RWPE1 (cell line): ENCODE measurements at places on chromosomes 16 and 17.
A peak's percentile ranks its signal among the peaks of the same experiment; 100 is the strongest.

DNA sequence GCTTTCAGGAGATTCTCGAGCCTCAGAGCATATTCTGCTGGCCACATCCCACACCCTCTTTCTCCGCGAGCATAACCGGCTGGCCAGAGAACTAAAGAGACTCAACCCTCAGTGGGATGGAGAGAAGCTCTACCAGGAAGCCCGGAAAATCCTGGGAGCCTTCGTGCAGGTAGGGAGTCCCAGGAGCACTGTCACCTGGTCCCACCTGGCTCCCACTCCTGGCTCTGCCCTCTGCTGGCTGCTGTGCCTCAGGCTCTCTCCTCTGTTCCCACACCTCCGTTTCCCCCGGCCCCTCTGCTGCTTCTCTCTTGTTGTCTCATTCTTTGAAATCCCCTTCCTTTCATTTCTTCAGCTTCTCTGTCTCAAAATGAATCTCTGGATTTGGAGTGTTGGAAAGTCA lies 16.4 kb downstream of the LPO start:
- no peak for DNase-seq

DNA sequence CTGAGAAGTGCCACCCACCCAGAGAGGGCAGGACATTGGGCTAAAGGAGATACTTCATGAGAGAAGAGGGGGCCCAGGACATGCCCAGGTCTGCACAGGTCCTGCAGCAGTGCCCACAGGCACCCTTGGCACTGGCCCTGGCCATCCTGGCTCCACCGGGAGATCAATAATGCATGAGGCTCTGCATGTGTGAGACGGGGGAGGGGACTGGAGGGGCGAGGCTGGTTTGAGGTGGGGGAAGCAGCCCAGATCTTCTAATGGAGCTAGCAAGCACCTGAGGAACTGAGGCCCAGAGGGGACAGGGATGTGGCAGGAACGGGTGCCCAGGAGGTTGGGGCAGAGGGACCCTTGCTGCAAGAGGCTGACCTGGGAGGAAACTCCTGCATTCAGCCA lies 567 bp downstream of the OSBPL7 start:
- DNase-seq: no peak

DNA sequence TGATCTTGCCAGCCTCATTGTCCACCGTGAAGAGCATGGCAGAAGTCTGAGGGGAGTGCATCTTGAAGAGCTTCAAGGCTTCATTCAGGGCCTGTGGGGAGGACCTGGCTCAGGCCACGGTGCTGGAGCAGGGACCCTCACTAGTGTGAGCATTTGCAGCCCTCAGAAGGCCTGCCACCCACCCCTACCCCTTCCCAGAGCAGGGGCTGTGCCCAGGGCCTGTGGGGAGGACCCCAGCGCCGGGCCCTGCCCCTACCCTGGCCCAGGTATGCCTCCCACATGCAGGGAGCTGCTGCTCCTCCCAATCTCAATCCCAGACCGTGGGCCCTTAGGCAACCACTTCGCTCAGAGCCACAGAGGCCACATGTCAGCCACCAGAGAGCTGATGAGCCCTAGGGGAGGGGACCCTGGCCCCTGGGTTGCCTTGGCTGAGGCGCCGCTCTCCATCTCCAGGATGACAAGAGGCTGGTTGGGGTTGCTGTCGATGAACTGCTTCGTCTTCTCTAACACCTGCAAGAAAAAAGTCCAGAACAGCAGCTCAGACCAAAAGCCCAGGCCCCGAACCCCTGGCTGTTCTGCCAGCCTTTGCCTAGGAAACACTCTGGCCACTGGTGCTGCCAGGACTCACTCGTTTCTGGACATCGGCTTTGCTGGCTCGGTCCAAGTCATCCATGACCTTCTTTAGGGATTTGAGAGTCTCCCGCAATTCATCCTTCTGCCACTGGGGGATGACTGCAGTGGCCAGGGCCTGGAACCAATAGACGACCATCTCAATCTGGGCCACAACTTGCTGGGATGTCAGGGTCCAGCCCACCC lies 1.8 kb upstream of the EXOSC6 start:
- peak; percentile 32 for DNase-seq

DNA sequence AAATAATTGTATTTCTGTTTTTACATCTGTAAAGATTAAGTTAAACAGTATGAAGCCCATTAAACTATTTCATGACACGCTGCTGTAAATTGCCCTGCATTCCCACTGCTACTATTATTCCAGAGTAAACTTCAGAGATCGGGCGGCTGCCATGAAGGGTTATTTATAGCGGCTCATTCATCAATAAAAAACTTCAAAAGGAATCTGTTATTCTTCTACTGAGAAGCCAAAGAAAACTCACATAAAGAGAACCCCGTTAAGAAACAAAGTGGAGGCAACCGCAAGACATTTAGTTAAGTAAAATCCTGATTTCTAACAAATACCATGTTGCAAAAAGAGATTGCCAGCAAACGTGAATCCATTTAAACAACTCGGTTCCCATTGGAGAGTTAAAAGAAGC lies 16.4 kb downstream of the FOXL1 start:
- no peak for DNase-seq

DNA sequence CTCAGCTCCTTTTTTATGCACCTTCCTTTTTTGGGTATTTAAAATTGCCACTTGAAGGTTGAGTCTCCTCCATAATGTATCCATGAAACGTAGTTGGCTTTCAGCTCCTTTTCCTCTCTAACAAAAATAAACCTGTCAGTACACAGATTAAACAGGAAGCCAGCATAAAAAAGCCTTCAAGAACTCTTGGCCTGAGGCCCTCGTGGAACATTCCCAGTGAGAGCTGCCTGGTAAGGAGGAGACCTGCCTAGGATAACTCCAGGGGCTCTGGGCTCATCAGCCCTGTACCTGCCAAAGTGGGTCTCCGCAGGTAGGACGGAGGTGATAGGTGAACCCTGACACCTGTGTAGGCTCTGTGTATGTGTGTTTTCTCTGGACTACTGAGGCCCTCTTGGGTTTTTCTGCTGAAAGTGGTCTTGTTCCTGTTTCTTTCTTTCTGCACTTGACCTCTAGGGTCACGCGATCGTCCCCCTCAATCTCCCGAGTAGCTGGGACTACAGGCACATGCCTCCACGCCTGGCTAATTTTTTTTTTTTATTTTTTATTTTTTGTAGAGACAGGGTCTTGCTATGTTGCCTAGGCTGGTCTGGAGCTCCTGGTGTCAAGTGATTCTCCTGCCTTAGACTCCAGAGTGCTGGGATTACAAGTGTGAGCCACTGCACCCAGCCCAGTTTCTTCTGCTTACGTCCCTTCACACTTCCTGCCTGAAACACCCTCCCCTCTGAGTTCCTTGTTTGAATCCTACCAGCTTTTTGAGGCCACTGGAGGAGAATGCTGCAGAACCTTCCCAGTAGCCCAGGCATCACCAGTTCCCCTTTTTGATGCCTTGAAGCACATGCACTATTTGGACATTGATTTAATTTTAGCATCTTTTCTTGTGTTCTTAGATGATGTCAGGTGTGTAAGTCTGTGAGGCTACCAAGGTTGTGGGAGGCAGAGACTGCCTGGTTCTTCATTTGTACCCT lies 9.8 kb downstream of the PGS1 start:
- DNase-seq: no peak

DNA sequence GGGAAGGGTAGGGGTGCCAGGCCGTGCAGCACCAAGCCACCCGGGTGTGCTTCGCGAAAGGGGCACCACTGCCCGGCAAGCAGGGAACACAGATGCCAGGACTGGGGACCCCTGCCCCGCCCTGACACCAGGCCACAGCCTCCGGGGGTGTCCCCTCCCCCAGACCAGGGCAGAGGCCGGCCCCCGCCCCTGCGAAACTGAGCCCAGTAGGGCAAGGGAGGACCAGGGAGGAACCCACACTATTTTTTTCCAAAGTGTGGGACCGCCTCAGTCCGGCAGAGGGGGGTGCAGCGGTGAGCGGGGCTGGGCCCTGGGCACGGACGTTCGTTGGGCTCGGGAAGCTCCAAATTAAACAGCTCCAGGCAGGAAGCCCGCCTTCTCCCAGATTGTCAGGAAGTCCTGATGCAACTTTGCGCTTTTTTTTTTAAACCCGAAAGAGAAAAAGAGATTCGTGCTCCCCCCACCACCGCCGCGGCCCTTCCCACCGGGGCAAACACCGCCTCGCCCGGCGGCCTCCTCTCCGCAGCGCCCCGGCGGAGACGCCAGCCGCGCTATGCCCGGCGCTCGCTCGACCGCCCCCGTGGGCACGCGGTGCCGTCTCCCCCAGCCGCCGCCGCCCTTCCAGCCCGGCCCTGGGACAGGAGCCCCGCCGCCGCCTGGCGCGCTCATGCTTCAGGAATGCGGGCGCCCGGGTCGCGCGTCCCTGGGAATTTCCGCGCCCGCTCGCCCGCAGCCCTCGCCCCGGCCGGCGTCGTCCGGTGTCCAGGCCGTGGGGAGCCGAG lies 755 bp downstream of the PIEZO1 start:
- peak; percentile 59 for DNase-seq

GRCh38 chr16:81823111-81823510 lies 44.0 kb downstream of the PLCG2 start:
- no peak for DNase-seq

DNA sequence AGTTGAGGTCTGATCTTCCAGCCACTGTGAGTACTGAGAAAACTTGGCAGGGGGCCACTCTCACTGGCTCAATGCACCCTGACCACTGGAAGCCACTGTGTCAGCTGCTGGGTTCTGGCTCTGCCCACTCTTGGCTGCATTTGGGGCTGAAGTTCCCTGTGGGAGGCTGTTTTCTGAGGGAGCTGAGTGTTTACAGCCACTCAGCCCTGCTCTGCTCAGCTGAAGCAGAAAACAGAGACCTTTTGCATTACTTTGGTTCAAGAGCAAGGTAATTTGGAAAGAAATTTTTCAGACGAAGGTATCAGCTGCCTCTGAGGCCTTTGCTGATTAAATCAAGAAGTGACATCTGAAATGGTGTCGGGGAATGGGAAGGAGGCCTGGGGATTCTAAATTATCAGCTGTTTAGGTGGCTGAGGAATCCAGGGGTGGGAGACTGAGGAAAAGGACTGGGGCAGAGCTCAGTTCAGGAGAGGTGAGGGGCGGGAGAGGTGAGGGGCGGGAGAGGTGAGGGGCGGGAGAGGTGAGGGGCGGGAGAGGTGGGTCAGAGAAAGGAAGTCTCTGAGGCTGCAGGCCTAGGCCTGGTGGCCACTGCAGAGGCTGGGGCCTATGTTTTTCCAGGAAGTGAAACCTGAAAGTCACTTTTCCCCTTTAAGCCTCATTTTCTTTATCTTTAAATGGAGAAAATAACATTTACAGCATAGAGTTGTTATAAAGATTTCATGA lies at the start of gene ACSM5:
Gene ACSM5 (plus strand): TSS at position 137 of the 723 bp plus-strand sequence. CDS start 1,951 bp downstream, outside the sequence.
- DNase-seq: no peak

- no peak for DNase-seq
Measured at GRCh38 chr17:43553573-43553972, 7.4 kb upstream of the ETV4 start.

GRCh38 chr16:70158261-70158939 lies 15.2 kb upstream of the CLEC18C start:
- no peak for DNase-seq

- DNase-seq: no peak
Measured at GRCh38 chr16:83946781-83947566, 6.1 kb upstream of the OSGIN1 start.

GRCh38 chr17:82059272-82060000 lies 6.2 kb downstream of the DUS1L start:
- DNase-seq: no peak

DNA sequence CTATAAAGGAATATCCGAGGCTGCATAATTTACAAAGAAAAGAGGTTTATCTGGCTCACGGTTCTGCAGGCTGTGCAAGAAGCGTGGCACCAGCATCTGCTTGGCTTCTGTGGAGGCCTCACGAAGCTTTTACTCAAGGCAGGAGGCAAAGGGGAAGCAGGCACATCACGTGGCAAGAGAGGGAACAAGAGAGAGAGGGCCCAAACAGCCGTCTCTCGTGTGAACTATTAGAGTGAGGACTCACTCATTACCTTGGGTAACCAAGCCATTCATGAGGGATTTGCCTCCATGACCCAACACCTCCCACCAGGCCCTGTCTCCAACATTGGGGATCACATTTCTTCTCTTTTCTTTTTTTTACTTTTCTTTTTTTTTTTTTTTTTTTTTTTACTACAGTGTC lies 7.5 kb upstream of the ALKBH5 start:
- no peak for DNase-seq

- DNase-seq: no peak
Measured at GRCh38 chr17:27333410-27333980, 39.6 kb downstream of the WSB1 start.

- DNase-seq: no peak
Measured at GRCh38 chr16:12805066-12805465, 1.4 kb upstream of the CPPED1 start.

- DNase-seq: no peak
Measured at GRCh38 chr17:61396586-61397085, 3.0 kb upstream of the TBX2 start.

- DNase-seq: no peak
Measured at GRCh38 chr17:27217631-27218030, 76.3 kb upstream of the WSB1 start.

GRCh38 chr17:13749891-13750235 lies 148.1 kb upstream of the HS3ST3A1 start:
- no peak for DNase-seq

- DNase-seq: no peak
Measured at GRCh38 chr17:61323909-61324868, 75.5 kb upstream of the TBX2 start.

GRCh38 chr17:40021451-40021971 lies 6.3 kb downstream of the CSF3 start:
- DNase-seq: peak; percentile 97

DNA sequence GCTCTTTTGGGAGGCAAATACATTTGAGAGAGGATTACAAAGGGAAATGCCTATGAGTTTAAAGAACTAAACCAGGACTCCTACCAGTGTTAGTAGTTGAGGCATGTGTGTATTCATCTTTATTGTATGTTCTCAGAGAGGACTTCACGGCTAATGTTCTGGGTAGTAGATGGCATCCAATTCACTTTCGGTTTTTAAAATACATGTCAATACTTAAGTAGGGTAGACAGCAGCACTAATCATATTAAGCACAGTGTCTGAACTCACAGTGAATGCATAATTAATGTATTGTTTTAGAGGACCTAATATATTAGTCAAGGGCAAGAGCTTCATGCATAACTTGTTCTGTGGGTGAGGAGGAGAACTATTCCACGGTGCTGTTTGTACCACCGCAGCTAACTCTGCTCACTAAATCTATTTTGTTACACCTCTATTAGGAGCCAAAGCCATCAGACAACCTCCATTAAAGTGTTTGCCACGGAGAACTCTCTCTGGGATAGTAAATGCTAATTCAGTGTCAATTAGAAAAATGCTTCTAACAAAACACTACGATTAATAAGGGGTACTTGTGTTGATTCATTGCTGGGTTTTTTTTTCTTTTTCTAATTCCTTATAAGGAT lies 56.3 kb downstream of the COX10 start:
- no peak for DNase-seq

GRCh38 chr17:3697103-3697476 lies 1.1 kb upstream of the P2RX5 start:
- no peak for DNase-seq

DNA sequence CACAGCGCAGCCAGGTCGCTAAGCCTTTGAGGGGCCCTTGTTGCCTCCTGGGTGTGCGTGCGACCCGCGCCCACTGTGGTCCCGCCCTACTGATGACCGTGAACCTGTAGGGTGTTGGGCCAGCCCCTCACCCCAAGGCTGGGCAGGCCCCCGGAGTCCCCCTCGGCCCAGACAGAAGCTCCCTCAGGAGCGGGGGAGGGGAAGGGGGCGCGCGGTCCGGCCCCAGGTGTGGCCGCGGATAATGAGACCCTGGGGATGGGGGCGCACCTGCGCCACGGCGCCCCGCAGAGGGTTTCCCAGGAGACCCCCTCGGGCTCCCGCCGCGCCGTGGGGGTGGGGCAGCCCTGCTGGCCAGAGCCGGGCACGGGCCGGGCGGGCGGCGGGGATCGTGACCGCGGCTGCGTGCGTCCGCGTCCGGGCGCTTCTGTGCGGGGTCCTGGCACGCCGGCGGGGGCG lies 358 bp upstream of the ARHGDIG start:
- DNase-seq: no peak

- DNase-seq: no peak
Measured at GRCh38 chr17:39800540-39800939, 62.8 kb downstream of the GRB7 start.
